ENCODE measurements at places on chromosomes 7 and 10. TPM values are rescaled to one million over a fixed set of nuclear protein-coding genes. Genes with fewer than 3 reads are reported as not detected.
A peak's percentile ranks its signal among the peaks of the same experiment; 100 is the strongest.

Gene GIMAP5
- total RNA-seq, result not detected

Gene C10orf67
- total RNA-seq, result not detected

Gene LBX1
- not detected for total RNA-seq

Gene FAM221A
- total RNA-seq, result 19.1 TPM

Gene DUS4L
- total RNA-seq, result 19.3 TPM

Gene RET
- total RNA-seq, result not detected

Gene PODXL
- 278 TPM for total RNA-seq

Gene JAKMIP3
- 0.50 TPM for total RNA-seq

Gene CDHR3
- 12.0 TPM for total RNA-seq

Gene UMAD1
- total RNA-seq, result 20.3 TPM

Gene C10orf105
- not detected for total RNA-seq

Gene TAS2R4
- total RNA-seq, result 1.3 TPM

DNA sequence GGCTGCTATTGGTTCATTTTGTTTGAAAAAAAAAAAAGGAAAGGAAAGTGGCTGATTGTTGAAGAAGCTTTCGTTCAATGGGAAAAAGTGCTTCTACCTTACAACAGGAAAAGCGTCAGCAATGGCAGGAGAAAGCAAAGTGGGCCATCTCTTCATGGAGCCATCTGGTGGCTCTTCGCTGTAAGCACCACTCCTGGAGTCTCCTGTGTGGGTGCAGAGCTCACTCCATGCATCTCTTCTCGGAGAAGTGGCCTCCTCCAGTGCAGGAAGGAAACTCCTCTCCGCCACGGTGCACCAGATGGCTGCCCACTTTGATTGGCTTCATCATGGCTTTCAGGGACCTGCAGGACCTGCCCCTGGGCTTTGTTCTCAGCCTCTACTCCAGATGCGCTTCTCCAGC is 250.9 kb downstream of the PTEN start:
- H3K27ac ChIP-seq, result no peak overlapping the region
- H3K4me1 ChIP-seq, result peaks cover 2% of the 10 kb centered on the region
- H3K27me3 ChIP-seq, result no peaks in the 10 kb centered on the region
- DNase-seq, result peak; percentile 58
- no peak overlapping the region for H3K4me3 ChIP-seq

DNA sequence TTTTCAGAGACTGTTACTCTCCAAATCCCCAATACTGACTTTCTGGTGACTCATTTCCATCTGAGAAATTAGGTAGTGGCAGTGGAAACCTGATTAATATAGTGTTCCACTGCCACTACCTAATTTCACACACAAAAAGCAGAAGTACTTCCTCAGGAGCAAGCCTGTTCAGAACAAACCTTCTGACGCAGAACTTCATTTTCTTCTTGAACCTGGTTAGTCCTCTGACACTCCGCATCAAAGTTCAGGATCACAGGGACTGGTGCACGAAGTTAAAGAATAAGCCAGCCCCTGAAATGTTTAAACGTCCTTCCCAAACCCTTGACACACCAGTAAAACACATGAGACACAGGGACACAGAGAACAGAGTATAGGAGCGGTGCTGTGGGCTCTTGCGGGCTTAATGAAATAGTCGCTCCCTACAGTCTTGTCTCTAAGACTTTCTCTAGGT is 4.4 kb downstream of the WDR91 start:
- H3K36me3 ChIP-seq, result no peaks in the 10 kb centered on the region
- H3K4me3 ChIP-seq, result no peak overlapping the region
- no peak overlapping the region for H3K27ac ChIP-seq
- H3K27me3 ChIP-seq, result no peaks in the 10 kb centered on the region

GRCh38 chr10:118742032-118742431 is 12.7 kb downstream of the CACUL1 start:
- no peaks in the 10 kb centered on the region for H3K36me3 ChIP-seq
- no peaks in the 10 kb centered on the region for H3K27me3 ChIP-seq

- no peaks in the 10 kb centered on the region for H3K36me3 ChIP-seq
- peaks cover 14% of the 10 kb centered on the region for H3K4me1 ChIP-seq
- no peaks in the 10 kb centered on the region for H3K27me3 ChIP-seq
- H3K4me3 ChIP-seq, result no peak overlapping the region
- DNase-seq, result peak; percentile 11
These were observed 210.8 kb upstream of the TMEM196 start for GRCh38 chr7:19984231-19984632.

DNA sequence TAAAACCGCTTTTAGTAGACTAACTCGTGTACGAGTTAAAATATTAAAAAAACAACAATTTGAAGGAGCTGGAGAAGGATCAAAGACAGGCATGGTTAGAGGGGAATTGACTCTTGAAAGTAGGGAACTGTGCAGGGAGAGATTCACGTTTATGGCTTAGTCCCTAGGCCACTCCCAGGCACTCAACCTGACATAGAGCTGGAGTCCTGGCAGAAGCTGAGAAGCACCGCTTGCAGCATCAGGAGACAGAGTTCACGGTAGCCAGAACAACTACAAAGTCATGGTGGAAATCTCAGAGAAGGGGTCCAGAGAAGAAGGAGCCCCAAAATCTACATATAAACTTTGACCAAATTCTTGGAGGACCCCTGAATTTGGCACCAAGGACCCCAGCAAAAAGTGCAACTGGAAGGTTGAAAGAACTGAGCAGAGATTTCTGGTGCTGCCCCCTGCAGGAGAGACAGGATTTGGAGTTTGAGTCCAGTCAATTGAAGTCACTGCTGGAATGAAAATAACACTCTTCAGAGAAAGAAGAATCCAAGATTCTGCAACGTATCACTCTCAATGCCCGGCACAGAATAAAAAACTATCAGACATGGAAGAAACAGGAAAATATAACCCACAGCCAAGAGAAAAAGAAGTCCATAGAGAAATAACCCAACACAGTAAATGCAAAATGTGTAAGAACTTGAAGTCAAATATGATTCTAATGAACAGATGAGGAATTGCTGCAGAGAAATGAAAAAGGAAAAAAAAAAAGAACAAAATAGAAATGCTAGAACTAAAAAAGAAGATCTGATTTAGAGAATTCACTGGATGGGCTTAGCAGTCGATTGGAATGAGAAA is 493.3 kb upstream of the PODXL start:
- no peak overlapping the region for H3K4me3 ChIP-seq
- no peak for DNase-seq
- H3K27me3 ChIP-seq, result no peaks in the 10 kb centered on the region
- peaks cover 4% of the 10 kb centered on the region for H3K4me1 ChIP-seq
- no peak overlapping the region for H3K27ac ChIP-seq

GRCh38 chr10:117551330-117552155 is 9.0 kb downstream of the EMX2 start:
- H3K27me3 ChIP-seq, result peaks cover 3% of the 10 kb centered on the region
- H3K4me3 ChIP-seq, result peak overlapping the region; percentile 30
- no peaks in the 10 kb centered on the region for H3K36me3 ChIP-seq
- peak overlapping the region; percentile 61 for H3K27ac ChIP-seq
- no peak for DNase-seq

DNA sequence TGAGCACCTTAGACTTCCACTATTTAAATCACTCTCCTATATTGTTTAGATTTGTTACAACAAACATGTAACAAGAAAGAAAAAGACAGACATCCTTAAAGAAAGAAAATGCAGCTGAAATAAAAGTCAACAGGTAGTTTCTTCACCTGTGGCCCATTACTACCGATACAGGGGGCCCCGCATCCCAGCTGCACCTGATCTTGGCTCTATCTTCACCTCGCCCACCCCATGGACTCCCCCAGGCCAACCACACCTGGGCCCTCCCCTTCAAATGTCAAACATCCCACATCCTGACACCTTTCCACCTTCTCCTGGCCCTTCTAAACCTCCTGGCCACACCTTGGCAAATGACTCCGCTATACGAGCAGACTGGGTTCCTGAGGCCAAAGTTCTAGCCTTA is 7.0 kb downstream of the DDX56 start:
- H3K4me1 ChIP-seq, result peaks cover 18% of the 10 kb centered on the region
- DNase-seq, result no peak
- H3K27me3 ChIP-seq, result no peaks in the 10 kb centered on the region
- H3K27ac ChIP-seq, result no peak overlapping the region
- peaks cover 21% of the 10 kb centered on the region for H3K36me3 ChIP-seq

DNA sequence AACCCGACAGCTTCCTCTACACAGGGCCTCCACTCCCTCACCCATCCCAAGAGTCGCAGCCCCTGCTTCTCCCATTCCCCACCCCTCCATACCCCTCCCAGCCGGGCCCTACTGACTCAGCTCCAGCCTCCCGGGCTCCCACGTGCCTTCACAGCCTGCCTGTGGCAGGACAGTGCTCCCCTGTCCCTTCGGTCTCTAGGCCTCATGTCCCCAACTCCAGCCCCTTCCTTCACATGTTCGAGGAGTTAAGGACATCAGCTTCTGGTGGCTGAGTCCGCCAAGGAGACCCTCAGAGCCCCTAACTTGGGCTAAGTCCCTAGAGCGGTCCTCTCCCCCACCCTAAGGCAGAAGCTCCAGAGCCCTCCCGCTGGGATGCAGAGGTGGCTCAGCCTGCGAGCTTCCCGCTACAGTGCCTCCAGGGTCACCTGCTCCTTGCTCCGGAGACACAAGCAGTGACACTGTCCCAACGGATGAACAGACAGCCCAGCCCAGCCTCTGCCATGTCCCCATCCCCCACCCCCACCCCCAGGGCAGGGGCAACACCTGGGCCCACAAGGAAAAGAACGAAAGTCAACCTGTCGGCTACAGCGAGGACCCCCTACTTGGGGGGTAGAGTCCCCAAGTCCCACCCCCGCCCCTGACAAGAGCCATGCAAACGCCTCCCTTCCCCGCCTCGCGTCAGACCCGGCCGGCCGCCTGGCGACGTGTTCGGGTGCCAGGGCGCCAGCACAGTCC is 716 bp downstream of the SMARCD3 start:
- H3K27me3 ChIP-seq, result no peaks in the 10 kb centered on the region
- peaks cover 27% of the 10 kb centered on the region for H3K4me1 ChIP-seq
- H3K27ac ChIP-seq, result peak overlapping the region; percentile 51
- peak; percentile 48 for DNase-seq

GRCh38 chr10:132385389-132385667 is 11.7 kb upstream of the PWWP2B start:
- no peaks in the 10 kb centered on the region for H3K36me3 ChIP-seq
- H3K27ac ChIP-seq, result no peak overlapping the region
- H3K4me1 ChIP-seq, result peaks cover 11% of the 10 kb centered on the region

- peak overlapping the region; percentile 90 for H3K27ac ChIP-seq
- no peak overlapping the region for H3K4me3 ChIP-seq
- peak; percentile 92 for DNase-seq
- no peaks in the 10 kb centered on the region for H3K27me3 ChIP-seq
- no peaks in the 10 kb centered on the region for H3K36me3 ChIP-seq
These were observed 34.4 kb downstream of the UNC5B start for GRCh38 chr10:71246591-71247413.

- no peaks in the 10 kb centered on the region for H3K4me1 ChIP-seq
- H3K27me3 ChIP-seq, result peaks cover 1% of the 10 kb centered on the region
- H3K36me3 ChIP-seq, result no peaks in the 10 kb centered on the region
- no peak for DNase-seq
- no peak overlapping the region for H3K4me3 ChIP-seq
These were observed 70.0 kb upstream of the SFMBT2 start for GRCh38 chr10:7480742-7481367.

- H3K27me3 ChIP-seq, result no peaks in the 10 kb centered on the region
- no peak for DNase-seq
- H3K27ac ChIP-seq, result no peak overlapping the region
- H3K36me3 ChIP-seq, result no peaks in the 10 kb centered on the region
These were observed 310.9 kb upstream of the ZNF32 start for GRCh38 chr10:43959364-43960134.

DNA sequence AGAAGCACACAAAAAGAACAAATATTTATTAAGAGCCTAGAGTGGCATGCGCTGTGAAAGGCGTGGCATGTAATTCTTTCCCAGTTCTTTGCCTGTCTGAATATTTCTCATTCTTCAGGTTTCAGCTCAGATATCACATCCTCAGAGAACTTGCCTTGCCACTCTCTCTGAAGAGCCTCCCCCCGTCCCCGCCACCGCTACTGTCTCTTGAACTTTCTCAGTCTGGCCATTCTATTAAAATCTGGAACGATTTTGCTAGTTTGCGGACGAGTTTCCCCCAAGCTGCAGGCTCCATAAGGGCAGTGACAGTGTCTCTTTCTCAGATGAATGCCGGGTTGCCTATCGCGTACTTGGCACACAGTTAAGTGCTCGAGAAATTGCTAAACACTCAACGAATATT is 787 bp upstream of the PLEKHA1 start:
- H3K27ac ChIP-seq, result peak overlapping the region; percentile 86
- peak overlapping the region; percentile 83 for H3K4me3 ChIP-seq
- peak; percentile 70 for DNase-seq
- H3K27me3 ChIP-seq, result no peaks in the 10 kb centered on the region

- peaks cover 3% of the 10 kb centered on the region for H3K27me3 ChIP-seq
- no peaks in the 10 kb centered on the region for H3K4me1 ChIP-seq
- no peaks in the 10 kb centered on the region for H3K36me3 ChIP-seq
- H3K4me3 ChIP-seq, result no peak overlapping the region
- no peak for DNase-seq
- H3K27ac ChIP-seq, result no peak overlapping the region
These were observed 79.8 kb upstream of the GHITM start for GRCh38 chr10:84059526-84059925.

DNA sequence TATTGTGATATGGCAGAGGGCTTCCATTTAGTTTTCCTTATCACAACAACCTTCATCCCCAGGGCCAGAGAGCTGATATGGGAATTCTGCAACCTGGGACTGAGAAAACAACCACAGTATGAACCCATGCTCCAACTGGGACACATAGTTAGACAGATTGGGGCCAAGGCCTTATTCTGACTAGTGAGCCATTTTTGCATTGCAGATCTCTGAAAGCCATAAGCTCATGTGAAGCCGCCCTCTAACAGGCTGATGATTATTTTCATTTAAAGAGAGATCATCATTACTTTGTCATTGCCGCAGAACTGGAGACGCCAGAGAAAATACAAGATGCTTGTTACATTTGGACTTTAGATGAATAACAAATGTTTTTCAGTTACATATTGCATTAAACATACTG is 791.7 kb upstream of the POM121L12 start:
- no peaks in the 10 kb centered on the region for H3K36me3 ChIP-seq
- H3K4me1 ChIP-seq, result no peaks in the 10 kb centered on the region
- no peaks in the 10 kb centered on the region for H3K27me3 ChIP-seq
- H3K4me3 ChIP-seq, result no peak overlapping the region
- DNase-seq, result no peak

GRCh38 chr7:55360486-55360885 is 4.7 kb upstream of the LANCL2 start:
- H3K27me3 ChIP-seq, result no peaks in the 10 kb centered on the region
- H3K4me3 ChIP-seq, result no peak overlapping the region
- no peaks in the 10 kb centered on the region for H3K4me1 ChIP-seq
- no peak overlapping the region for H3K27ac ChIP-seq

DNA sequence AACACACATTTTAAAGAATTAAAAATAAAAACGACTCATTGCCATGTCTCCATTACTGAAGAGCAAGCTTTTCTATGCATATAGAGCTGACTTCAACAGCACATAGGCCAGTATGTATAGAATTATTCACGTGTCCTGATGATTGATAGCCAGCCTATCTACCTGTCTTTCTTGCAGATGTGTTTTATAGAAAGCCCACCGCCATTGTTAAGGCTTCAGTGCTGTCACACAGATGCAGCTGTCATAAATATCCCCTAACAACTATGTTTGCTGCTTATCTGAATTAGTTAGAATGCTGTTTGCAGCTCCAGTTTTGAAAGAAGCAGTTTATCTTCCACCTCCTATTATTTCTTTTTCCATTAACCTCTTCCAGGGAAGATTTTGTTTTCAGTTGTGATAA is 235.9 kb downstream of the SLC25A13 start:
- no peak overlapping the region for H3K4me3 ChIP-seq
- no peaks in the 10 kb centered on the region for H3K27me3 ChIP-seq
- DNase-seq, result no peak

- no peaks in the 10 kb centered on the region for H3K36me3 ChIP-seq
- no peak overlapping the region for H3K27ac ChIP-seq
- no peaks in the 10 kb centered on the region for H3K27me3 ChIP-seq
- DNase-seq, result no peak
- no peak overlapping the region for H3K4me3 ChIP-seq
These were observed 298.3 kb downstream of the CNTNAP2 start for GRCh38 chr7:146414937-146415336.
